ENCODE measurements at places on chromosomes 5 and 9.

DNA sequence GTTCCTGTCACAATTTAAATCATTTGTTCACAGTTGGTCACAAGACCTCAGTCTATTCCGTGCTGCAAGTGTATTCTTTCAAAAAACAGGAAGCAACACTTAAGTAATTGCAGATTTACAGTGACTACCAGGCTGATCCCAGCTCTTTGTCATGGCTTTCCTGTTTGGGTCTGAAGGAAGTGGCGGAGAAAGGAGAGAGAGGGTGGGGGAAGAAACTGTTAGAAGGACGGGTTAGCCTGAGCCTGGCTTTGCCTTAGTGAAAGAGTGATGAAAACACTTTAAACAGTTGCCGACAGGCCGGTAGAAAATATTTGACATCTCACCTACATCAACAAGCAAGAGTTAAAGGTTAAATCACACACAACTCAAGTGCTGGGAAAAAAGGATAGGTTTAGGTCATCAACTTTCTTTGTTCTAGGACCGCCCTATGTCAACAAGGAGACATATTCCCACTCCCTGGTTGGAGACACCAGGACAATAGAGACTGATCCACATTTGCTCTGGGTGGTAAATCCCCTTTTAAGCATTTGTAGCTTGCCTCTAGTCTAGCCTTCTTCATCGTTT, 102.2 kb upstream of the DAB2 start:
- no peak for DNase-seq

GRCh38 chr5:89595056-89595455, 712.1 kb upstream of the MEF2C start:
- no peak for DNase-seq

GRCh38 chr9:20684875-20685696, 1.0 kb downstream of the FOCAD start:
- no peak for DNase-seq

DNA sequence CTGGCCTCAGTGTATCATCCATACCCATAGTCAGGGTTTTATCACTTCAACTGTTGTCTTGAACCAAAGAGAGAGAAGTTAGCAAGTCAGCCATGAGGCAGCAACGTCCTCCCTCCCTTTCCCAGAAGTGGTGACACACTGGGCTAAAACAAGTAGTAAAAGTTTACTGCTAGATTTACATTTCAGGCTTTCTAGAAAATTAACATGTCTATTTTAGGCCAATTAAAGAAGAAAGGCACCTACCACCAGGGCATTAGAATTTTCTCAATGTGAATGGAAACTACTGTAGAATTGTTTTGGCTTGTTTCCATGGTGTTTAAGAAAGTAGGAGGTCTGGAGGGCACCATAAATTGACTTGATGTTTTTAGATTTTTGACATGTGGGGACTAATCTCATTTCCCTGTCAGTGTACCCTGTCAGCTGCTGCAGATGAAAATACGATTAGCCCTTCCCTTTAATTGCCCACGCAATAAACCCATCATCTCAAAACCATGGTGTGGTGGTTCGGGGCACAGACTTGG, 121.8 kb upstream of the ELL2 start:
- no peak for DNase-seq

GRCh38 chr9:99873531-99873930, 32.9 kb upstream of the STX17 start:
- DNase-seq: no peak

GRCh38 chr5:36861871-36862270, 14.7 kb upstream of the NIPBL start:
- DNase-seq: no peak

- no peak for DNase-seq
Measured at GRCh38 chr5:16311666-16312065, 132.1 kb upstream of the MARCHF11 start.

DNA sequence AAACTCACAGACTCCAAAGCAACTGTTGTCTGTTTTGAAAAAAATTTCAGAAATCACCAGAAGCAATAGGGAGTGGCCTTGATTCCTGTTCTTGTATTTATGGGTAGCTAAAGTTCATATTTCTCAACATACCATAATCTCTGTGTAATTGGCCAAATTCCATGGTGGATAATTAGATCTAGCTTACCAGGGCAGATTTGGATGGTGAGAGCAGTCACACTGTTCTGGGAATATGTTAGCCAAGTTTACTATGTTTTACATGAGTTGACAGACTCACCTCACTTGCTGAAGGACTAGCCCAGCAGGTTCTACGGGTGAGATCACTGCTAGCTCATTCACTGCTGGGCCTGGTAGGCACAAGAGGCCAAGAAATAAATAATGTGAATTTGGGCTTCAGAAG, 32.7 kb upstream of the CDKN2B start:
- no peak for DNase-seq

- DNase-seq: no peak
Measured at GRCh38 chr5:1544294-1544961, 20.7 kb upstream of the LPCAT1 start.

GRCh38 chr5:148452499-148453193, 68.9 kb downstream of the FBXO38 start:
- no peak for DNase-seq

DNA sequence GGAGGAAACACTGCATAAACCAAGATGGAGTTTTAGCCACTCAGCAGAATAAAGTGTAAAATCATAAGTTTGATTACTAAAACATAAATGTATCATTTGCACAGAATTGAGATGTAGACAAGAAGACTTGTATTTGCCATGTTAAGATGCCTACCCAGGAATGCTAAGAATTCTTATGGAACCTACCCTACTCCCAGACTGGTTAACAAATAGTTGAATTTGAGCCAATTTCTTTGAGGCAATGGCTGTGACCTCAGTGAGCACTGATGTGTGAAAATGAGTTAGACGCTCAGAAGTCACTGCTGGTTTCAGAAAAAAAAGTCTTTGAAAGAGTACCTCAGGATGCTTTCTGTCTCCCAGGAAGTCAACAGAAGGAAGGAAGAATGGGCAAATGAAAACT, 95.6 kb downstream of the ESM1 start:
- no peak for DNase-seq

- DNase-seq: peak; percentile 97
Measured at GRCh38 chr5:58460002-58460731, at the start of gene PLK2. TSS of gene PLK2 (minus strand) at chr5:58460086. CDS start at chr5:58459959, 127 bp downstream.

DNA sequence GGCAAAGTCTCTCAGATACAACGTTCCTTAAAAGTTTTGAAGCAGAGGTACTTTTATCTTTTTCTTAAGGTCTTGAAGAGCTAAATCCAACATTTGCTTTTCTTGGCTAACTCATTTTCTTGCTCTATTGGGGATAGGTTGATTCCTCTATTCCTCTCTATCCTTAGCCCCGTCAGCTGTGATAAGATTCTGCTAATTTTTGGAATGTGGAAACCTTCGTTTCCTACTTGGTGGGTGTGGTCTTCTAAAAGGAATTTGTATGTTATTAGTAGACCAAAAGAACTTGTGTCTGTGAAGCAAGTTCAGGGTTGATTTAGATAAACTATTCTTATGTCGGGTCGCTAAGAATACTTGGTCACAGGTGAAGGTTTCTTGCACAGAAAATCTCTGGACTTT, 308.6 kb downstream of the ADAMTS6 start:
- DNase-seq: no peak

All from stimulated activated naive CD4-positive, alpha-beta T cell (primary cell).